NCI-H146 (cell line): ENCODE measurements at places on chromosomes 5 and 9.

DNA sequence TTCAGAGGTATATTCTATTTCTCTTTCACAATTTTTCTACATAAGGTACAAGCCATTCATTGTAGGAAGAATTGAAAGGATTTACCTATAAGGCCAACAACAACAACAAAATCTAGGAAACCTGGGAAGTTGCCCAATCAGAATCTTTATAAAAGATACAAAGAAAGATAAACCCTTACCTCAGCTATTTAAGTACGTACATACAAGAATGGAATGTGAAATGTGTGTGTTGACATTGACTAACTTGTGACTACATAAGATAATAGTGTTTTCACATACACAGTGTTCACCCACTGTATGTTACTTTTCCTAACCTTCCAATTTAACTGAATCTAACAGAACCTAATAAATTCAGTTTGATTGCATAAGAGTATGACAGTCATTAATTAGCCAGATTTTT, 154.1 kb downstream of the ADAMTS6 start:
- no peak for DNase-seq

GRCh38 chr5:56183506-56183905, 49.6 kb downstream of the ANKRD55 start:
- no peak for DNase-seq

- DNase-seq, result no peak
Observed at GRCh38 chr5:32342656-32343055, 29.9 kb upstream of the MTMR12 start.

- DNase-seq, result peak; percentile 38
Observed at GRCh38 chr9:125538092-125538473, 168.9 kb downstream of the MAPKAP1 start.

DNA sequence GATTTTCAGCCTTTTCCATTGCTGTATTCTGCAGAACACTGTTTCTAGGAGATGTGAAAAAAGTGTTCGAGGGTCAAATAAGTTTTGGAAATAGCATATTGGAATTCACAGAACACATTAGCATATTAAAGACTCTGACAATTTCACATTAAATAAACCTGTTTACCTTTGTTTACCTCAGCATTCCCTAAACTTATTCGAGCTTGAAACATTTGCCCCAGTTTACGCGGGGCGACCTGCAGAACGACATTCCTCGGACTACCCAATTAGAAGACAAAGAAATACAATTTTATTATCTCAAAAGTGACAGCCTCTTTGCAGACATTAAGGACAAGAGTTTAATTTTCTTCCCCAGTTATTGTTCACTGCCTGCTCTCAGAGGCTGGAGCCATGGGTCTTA, 110.3 kb upstream of the NFIB start:
- DNase-seq, result no peak

DNA sequence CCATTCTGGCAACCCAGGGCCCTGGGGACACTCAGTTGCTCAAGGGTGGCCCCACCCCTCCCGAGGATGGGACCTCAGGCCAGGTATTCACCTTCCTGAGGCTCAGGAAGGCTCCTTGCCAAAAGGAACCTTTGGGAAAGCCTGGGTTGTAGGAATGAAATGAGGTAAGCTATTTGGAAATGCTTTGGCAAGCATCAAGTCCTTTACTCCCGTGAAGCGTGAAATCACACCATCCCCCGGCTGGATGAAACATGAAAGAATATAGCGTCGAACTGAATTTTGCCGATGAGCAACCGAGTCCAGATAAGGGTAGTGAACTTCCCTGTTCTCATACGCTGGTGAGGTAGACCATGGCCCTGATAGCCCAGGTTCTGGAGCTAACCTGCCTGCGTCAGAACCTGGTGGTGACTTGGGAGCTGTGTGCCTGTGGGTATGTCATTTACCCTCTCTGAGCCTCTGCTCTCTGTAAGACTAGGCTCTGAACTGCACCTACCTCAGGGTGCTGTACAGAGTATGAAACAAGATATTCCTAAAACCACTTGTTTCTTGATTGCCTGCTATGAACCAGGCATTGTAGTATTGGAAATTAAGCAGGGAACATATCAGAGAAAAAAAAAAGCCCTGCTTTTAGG, 105.3 kb upstream of the BOD1 start:
- DNase-seq, result no peak

DNA sequence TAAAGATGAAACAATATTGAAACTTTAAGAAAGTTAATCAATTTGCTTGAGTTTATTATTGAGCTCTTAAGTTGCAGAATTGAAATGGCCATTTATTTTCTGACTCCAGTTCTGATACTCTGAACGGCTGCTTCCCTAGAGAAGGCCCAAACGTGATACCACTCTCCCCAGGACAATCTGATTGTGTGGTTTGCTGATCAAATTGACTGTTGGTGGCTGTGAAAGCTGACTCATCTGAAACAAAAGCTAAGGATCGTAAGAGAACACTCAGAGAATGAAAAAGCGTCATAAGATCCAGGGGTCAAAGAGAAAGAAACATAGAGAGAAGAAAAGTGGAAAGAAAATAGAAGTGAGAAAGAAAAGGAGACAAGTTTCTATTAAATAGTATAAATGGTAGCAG, 147.2 kb downstream of the IZUMO3 start:
- no peak for DNase-seq

DNA sequence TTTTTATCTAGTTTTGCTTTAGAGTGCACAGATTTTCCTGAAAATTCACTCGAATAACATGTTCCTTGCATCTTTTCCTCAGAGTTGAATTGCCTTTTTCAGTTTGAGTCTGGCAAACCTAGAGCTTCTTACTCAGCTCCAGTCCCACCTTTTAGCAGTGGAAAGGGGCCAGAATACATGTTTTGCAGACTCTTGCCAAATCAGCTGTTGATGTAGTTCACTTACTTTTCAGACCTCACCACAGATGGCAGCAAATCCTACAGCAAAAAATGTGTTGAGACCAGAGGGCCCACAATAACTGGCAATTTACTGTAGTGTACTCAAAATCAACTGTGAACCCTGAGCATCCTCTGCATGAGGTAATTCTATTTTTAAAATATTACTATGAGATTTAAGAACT, 545.2 kb upstream of the ACO1 start:
- peak; percentile 21 for DNase-seq

DNA sequence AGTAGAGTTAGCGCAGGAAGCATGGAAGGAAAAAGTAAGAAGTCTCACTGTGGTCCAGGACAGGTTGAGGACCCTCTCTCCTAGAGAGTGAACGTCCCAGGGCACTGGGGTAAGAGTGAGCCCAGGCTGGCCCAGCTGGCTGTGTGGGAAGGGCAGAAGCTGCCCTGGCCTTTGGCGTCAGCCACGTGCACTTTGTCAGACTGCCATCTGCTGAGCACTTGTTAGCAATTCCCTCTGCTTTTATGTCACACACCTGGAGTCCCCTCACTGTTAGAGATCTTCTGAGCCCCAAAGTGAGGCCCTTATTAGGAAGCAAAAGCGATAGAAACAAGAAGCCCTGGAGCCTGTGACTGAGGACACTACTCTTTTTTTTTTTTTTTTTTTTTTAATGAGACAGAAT, 79.1 kb downstream of the UGCG start:
- peak; percentile 40 for DNase-seq

DNA sequence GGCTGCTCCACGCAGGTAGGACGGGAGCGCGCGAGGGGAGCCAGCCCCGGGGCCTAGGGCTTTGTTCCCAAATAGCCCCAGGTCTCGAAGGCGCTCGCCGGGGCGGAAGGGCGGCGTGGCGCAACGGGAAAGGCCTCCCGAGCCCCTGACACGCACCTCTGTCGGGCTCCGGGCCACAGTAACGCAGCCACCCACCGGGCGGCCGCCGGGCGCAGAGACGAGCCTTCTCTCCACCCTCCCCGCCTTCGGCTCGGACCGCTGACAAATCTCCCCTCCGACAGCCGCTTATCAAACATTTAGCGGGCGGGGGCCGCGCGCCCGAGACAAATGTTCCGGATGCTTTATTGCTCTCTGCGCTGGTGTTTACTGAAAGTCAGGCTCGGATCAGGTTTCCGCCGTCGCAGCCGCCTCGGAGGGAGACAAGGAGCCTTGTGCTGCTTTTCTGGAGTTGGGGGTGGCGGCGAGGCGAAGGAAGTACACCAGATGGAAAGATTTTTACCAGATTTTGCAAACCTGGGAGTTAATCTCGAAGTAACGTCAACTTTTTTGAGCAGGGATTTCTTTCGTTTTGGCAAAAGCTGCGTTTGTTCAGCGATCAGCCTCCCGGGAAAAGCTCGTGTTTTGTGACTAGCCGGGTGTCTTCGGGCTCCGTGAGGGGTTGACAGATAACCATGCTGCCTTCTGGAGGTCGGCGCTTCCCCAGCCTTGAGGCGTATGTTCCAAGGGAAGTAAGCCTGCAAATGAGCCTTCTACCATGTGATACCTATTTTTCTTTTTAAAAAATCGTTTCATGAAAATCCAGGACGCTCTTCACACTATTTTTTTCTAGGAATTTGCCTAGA, 950 bp downstream of the RGMB start:
- DNase-seq, result peak; percentile 75

DNA sequence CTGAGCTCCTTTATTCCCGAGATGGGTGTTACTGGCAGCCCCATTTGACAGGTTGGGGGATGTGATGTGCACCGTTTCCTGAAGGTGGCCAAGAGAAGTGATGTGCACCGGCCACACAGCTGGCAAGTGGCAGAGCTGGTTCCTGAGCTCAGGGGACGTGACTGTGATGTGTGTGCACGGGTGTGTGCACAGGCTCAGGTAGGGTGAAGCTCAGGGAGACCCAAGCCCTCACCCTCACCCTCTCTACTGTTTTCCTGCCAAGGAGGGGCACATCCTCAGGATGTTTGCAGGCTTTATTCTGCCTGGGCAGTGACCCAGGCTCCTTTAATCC, 56.6 kb downstream of the WWC1 start:
- DNase-seq, result no peak

DNA sequence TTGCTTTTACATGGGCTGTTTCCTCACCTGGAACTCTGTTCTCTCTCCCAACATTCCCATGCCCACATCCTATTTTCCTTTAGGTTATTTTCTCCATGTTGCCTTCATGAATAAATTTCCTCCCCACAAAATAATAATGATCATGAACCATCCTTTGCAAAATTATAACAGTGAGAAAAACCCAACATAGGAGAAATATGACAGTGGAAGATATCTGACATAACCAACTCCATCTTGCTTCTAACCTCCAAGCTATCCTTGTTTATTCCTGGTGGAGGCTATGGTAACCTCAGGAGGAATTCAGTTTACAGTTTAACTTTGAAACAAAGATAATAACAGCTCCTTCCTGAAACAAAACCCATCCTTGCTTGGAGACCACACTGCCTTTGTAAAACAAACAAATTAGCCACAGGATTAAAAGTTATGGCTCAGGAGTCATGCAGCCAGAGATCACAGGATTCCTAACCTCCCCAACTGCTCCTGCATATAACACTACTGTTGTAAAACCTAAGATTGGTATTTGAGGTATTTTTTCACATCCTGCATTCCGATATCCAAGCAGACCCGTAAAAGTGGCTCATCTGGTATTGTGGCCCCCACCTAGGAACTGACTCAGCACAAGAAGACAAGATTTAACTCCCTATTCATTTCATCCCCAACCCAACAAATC, 212.4 kb downstream of the TRIM32 start:
- DNase-seq, result no peak

DNA sequence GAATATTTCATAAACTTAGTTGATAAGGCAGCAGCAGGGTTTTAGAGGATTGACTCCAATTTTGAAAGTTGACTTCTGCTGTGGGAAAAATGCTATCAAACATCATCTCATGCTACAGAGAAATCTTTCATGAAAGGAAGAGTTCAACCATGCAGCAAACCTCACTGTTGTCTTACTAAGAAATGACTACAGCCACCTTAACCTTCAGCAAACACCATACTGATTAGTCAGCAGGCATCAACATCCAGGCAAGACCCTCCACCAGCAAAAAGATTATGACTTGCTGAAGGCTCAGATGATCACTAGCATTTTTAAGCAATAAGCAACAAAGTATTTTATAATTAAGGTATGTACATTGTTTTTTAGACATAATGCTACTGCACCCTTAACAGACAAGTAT, 7.6 kb downstream of the TMEM174 start:
- no peak for DNase-seq

GRCh38 chr5:74064911-74065310, 438.9 kb downstream of the ARHGEF28 start:
- no peak for DNase-seq

GRCh38 chr9:38355517-38356120, 36.9 kb upstream of the ALDH1B1 start:
- DNase-seq, result no peak

DNA sequence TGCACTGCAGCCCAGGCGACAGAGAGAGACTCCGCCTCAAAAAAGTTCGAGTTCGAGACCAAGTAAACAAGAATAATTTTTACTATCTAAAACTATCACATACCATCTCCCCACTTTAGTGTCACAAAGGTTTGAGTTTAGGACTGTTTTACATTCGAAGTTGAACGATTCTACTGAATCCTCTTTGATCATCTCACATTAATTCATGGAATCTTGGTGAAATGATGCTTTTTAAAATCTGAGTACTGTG, 715 bp upstream of the RPS6 start:
- DNase-seq, result no peak

- DNase-seq, result no peak
Observed at GRCh38 chr9:112145886-112146285, 29.2 kb downstream of the SUSD1 start.

- DNase-seq, result no peak
Observed at GRCh38 chr5:172411484-172412072, 42.7 kb downstream of the SH3PXD2B start.

DNA sequence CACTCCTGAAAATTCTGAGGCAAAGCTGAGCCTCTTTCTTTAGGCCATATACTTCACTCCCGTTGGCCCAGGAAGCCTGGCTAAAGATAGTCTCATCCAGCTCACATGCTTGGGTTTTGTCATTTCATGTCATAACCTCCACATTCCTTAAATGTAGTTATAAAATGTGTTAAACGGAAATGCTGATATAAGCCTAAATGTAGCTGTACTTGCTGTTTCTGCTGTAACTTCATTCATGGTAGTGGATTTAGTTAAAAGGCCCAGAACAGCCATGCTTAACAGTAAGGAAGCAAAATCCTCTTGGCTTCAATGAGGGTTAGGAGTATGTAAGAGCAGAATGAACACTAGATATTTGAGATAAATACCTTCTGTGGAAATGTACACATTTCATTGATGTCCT, 135.8 kb upstream of the TMEM161B start:
- no peak for DNase-seq

DNA sequence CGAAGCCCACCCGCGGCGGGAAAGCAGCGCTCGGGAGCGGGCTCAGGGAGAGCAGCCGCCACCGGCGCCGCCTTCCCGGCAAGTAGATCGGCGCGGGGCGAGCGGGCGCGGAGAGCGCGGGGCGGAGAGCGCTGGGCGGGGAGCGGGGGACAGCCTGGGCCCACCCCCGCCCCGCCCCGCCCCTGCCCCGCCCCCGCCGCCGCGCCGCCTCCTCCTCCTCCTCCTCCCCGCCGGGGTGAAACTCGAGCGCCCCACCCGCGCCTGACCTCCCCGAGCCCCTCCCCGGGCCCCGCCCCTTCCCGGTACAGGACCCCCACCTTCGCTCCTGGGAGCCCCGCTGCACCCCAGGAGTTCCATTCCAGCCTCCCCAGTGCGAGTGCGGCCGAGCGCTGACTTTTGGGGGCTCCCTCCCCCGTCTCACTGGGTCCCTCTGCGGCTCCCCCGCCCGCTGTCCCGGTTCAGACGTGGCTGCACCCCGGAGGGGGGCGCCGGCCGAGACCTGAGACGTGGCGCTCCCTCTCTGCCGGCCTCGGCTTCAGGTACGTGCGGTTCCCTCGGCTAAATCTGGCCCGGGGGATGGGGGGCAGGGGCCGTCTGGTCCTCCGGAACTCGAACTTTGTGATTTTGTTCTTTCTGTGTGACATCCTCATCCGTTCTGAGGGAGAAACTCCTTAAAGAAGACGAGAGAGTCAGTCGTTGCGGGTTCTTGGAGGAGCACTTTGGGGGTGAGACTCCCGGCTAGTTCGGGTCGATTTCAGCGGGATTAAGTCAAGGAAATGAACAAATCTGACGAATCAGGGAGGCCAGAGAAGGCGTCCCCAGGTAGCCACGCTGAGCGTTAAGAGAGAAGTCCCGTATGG, at the start of gene SEMA5A:
Gene SEMA5A, minus strand, starts transcription at position 84 of the 860 bp plus-strand sequence. CDS start 166,129 bp downstream, outside the sequence.
- peak; percentile 1 for DNase-seq
